Activated naive CD4-positive, alpha-beta T cell treated with anti-CD3 and anti-CD28 coated beads, Interleukin-2, amount 50 U/mL, for 72 hours (primary cell): ENCODE measurements at places on chromosomes 4 and X.

- DNase-seq, result no peak
Measured at GRCh38 chrX:46676399-46677356, 82.2 kb downstream of the SLC9A7 start.

DNA sequence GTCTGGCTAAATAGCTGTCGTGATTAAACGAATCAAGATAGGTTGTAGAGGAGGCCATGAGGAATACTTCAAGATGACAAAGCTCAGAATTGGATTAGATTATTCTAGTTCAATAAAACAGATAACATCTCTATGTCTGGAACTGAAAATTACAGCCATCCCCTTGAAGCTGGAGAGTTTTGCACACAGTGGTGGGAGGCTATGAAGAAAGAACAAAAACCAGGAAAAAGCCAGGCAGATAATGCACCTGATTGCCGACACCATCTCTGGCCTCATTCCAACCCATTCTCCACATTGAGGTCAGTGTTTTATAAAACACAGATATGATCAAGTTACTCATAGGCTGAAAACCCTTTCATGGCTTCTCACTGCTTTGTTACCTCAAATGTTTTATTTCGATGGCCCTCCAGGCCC, 188.3 kb downstream of the RASL11B start:
- DNase-seq, result no peak

DNA sequence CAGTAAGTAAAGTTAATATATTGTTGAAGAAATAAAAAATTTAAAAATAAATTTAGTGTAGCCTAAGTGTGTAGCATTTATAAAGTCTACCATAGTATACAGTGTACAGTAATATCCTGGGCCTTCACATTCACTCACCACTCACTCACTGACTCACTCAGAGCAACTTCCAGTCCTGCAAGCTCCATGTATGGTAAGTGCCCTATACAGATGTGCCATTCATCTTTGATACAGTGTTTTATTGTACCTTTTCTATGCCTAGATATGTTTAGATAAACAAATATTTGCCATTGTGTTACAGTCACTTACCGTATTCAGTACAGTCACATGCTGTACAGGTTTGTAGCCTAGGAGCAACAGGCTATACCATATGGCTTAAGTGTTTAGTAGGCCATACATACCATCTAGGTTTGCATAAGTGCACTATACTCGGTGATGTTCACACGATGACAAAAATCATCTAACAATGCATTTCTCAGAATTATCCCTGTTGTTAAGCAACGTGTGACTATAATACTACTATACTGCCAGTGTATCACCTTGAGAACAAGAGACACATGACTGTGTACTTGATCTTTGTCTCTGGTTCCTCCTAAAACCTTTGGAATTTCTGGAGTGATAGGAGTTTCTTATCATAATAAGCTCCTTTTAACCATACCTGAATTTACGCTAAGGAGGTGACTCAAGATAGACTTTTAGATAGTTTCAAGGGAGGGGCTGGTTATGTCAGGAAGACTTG, 25.8 kb upstream of the SEPTIN11 start:
- no peak for DNase-seq

DNA sequence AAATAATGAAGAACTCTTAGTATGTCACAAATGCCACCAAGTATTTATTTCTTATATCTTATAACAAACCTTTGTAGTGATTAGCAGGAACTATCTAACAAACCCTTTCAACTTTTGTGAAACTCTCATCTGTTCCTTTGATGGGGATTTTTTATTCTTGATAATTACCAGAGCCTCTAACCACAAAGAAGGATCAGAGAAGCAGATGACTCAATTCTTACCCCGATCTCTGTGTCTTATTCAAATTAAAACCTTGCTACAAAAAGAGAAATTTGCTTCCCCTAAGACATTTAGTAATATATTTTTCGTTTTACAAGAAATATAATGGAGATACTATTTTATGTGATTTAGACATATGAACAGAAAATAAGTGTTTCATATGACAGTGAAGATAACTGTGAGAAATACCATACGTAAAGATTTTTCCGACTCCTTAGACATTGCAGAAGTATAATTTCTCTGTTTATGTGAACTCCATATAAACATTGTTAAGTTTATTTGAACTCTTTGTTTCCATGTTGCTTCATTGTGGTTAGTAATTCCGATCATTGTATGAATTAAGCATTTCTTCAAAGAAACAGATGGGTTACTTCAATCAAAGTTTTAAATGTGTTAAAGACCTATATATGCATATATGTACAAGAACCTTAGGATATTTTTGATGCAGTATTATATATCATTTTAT, 205.4 kb downstream of the CFAP299 start:
- no peak for DNase-seq

DNA sequence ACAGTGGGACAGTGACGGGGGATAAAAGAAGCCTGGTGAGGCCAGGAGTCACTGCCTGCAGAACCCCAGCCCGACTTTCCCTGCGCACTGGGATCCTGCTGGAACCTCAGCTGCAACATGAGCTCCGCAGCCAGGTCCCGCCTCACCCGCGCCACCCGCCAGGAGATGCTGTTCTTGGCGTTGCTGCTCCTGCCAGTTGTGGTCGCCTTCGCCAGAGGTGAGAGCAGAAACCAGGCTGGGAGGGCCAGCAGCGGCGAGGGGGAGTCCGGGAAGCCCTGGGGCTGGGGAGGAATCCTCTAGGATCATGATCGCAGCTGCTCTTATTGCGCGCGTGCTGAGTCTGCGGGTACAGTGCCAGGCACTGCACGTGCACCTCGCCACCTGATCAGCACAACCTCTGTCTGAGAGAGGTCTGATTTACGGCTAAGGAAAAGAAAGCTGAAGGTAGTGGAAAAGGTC, at the start of gene PF4V1:
PF4V1 (plus strand) TSS at position 51 of the 459 bp plus-strand sequence; CDS start at position 118, 67 bp downstream.
- no peak for DNase-seq

DNA sequence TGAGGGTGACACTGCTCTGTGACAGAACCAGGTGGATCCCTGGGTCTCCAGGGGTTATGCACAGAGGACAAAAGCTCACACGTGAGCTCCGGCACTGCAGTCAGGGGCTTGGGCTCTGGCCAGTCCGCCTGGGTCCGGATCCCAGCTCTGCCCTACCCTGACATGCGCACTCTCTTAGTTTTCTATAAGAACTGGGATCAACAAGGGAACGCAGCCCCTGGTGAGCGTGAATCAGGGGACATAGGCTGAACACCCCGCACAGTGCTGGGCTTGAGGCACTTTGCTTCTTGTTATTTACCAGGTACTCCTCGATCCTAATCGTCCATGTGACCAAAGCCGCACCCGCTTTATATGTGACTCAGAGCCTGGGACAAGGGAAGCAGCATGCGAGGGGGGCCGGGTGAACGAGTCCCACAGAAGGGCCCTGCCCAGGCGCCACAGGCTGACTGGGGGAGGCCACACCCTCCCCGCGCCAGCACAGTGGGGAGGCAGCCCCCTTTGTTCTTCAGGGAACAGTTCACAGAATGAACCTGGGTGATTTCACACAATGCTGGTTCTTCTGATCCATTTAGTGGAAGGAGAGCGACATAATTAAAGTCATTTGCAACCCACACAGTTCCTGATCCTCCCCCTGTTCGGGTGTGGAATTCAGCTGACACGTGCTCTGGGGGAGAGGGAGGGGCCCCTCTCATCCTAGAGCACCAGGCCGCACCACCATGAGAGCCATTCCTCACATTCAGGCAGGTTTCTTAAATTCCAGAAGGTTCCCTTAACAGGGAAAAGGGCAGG, 55.5 kb downstream of the WFS1 start:
- no peak for DNase-seq

- no peak for DNase-seq
Measured at GRCh38 chr4:183960046-183960420, 54.9 kb downstream of the STOX2 start.

- DNase-seq, result no peak
Measured at GRCh38 chrX:28628120-28628519, 40.9 kb downstream of the IL1RAPL1 start.

GRCh38 chrX:50643525-50644137, 170.4 kb downstream of the SHROOM4 start:
- no peak for DNase-seq

DNA sequence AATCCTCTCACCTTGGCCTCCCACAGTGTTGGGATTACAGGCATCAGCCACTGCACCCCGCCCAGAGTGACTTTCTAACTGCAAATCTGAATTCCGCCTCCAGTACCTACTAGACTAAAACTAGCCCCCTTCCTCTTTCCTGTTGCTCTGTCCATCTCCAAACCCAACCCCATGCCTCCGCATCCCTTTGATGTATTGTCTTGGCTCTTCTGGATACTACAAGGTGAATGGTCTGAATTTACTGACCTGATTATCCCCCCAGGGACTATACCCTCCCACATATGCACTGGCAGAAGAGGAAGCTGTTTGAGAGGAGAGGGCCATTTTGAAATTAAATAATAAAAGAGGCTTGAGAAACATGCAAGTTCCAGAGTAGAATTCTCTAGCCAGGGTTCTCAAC, 17.7 kb upstream of the TFDP3 start:
- no peak for DNase-seq

GRCh38 chrX:115251458-115252233, 17.8 kb upstream of the LRCH2 start:
- DNase-seq, result no peak

GRCh38 chr4:187711586-187711985, 284.0 kb upstream of the ZFP42 start:
- no peak for DNase-seq

DNA sequence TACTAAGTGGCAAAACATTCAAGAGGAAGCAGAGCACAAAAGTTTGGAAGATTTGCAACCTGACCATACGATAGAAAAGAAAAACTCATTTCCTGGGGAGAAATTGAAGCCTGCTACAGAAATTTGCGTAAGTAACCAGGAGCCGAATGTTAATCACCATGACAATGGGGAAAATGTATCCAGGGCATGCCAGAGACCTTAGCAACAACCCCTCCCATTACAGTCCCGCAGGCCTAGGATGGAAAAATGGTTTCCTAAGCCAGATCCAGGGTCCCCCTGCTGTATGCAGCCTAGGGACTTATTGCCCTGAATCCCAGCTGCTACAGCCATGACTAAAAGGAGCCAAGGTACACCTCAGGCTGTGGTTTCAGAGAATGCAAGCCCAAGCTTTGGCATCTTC, 472.2 kb upstream of the KLHL4 start:
- DNase-seq, result no peak

- DNase-seq, result peak; percentile 58
Measured at GRCh38 chr4:138680989-138681604, 334.5 kb upstream of the NOCT start.

DNA sequence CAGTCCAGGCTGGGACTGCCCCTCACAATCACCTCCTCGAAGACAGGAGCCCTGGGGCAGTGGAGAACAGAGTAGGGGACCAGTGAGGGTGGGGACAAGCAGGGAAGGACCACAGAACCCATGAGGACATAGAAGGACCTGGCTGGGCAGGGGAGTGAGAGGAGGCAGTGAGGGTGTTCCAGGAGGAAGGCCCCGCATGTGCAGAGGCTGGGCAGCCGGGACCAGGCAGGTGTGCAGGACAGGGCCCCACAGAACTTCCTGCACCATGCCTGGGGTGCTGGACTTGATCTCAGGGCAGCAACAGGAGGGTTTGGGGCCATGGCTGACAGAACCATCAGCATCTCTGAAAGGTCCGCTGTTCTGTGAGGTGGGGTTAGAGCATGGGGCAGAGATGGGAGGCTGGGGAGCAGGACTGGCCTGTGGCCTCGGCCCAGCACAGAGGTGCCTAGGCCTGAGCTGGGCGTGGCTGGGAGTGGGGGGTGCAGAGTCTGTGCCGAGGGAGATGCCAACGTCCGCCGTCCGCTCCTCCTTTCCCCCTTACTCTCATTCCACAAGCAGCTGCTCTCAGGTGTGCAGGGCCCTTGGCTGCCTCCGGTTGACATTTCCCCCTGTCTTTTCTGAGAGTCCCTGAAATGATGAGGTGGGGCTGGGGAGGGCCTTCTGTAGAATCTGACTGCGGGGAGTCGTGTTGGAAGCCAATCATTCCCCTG, 40.8 kb downstream of the EVC start:
- DNase-seq, result no peak

GRCh38 chr4:91279899-91280298, 1023.9 kb upstream of the GRID2 start:
- DNase-seq, result no peak

- no peak for DNase-seq
Measured at GRCh38 chrX:30618160-30618765, 35.0 kb upstream of the GK start.

- DNase-seq, result no peak
Measured at GRCh38 chr4:105191621-105192210, 45.0 kb downstream of the TET2 start.

DNA sequence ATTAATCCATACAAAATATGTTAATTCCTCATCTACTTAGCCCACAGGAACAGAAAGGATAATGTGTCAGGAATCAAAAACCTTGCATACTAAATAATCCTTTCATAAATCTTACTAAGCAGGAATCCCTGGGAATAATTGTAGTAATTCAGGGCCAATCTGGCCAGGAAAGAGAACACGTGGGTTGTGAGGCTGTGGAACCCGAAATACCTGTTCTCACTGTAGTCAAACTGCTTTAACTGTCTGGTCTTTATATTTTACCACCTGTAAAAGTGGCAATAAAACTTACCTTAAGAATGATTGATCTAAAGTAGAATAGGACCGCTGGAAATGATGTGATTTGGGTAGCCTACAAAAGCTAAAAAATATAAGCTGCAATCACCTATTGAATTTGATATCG, 1620.9 kb downstream of the STIM2 start:
- DNase-seq, result no peak

DNA sequence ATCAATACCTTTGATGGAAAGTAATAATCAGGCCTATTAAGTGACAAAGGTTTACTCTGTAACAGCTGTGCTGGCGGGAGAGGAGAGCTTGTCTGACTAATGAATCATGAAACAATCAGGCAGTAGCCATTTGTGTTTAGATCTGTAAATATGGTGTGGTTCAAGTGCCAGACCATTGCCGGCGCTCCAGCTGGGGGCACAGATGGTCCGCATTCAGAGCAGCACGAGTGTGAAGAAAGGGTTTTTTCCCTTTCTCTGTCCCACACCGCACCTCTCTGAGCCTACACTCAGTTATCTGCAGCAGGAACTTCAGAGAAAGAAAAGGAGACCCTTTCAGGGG, 111.3 kb upstream of the PAQR3 start:
- DNase-seq, result no peak

DNA sequence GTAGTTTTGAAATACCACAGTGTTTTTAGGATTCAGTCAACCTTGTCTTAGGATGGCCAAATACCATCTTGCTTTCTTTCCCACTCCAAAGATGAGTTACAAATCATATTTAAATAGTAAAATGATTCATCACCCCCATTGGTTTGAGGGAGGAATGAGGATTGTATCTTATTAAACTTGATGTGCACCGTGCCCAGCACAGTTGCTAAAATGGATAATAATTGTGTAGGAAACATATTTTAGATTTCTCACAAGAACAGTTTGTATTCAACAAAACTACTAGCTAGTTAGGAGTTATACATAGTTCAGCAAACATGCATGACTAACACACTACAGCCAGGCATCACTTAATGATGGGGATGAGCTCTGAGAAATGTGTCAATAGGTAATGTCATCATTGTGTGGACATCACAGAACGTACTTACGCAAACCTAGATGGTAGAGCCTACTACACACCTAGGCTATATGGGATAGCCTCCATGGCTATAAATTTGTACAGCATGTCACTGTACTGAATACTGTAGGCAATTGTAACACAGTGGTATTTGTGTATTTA, 245.4 kb downstream of the FBXW7 start:
- no peak for DNase-seq

- no peak for DNase-seq
Measured at GRCh38 chrX:10157032-10157341, 212 bp downstream of the CLCN4 start.

- DNase-seq, result no peak
Measured at GRCh38 chr4:49516796-49517195, 530.7 kb downstream of the CWH43 start.

GRCh38 chr4:22071749-22072148, 123.2 kb upstream of the KCNIP4 start:
- DNase-seq, result no peak
